ENCODE measurements at places on chromosomes 1 and 21. TPM values are rescaled to one million over a fixed set of nuclear protein-coding genes. Genes with fewer than 3 reads are reported as not detected.
A peak's percentile ranks its signal among the peaks of the same experiment; 100 is the strongest.

- H3K27ac ChIP-seq = no peak overlapping the region
- no peaks in the 10 kb centered on the region for H3K36me3 ChIP-seq
- no peaks in the 10 kb centered on the region for H3K4me1 ChIP-seq
These were observed 716.9 kb downstream of the ADGRL2 start for GRCh38 chr1:82517586-82517985.

DNA sequence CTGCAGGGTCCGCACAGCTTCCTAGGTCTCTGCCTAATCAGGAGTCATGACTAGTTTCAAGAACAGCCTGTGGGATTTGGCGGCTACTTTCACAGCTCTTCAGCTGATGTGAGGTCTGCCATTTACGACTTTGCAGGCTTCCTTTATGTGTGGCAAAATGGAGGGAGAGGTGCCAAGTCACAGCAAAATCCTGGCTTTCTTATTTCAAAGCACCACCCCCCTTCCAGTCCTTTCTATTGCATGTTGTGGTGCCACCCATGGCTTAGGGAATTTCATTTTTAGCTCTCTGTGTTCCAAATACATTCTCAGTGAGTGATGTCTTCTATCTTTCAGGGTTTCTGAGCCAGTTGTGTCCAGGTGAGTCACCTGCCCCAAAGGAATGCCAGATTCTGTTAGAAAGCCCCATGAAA is 75.1 kb upstream of the WLS start:
- DNase-seq = no peak
- H3K27ac ChIP-seq = no peak overlapping the region
- H3K36me3 ChIP-seq = no peaks in the 10 kb centered on the region
- H3K4me3 ChIP-seq = no peak overlapping the region
- no peaks in the 10 kb centered on the region for H3K4me1 ChIP-seq

The SPSB1 gene
- 0.82 TPM for total RNA-seq

DNA sequence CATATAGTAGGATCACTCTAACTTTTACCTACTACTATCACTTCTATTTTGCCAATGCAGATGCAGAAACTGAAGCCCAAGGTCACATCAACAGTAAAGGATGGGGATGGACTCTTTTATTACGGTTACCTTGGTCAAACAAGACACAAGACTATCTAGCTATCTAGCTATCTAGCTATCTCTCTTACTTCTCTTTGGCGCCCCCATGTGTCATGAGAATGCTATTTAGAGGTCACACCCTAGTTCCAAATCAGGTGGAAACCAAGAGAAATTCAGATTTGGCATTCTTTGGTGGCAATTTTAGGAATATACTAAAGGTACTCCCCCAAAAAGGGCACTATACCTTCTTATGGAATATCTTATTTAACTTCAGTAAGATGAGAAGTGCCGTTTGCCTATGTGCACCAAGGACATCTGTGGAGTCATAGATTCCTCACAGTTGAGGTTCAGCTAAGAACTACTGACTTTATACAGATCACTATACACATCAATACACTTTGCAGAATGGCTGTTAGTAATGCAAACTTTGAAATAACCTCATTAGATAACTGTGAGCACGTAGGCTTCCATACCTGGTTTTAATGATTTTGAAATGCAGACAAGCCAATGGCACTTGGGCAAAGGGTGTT is 6.7 kb downstream of the ZNF648 start:
- no peaks in the 10 kb centered on the region for H3K36me3 ChIP-seq
- no peaks in the 10 kb centered on the region for H3K4me1 ChIP-seq
- H3K4me3 ChIP-seq = no peak overlapping the region
- DNase-seq = no peak
- H3K27ac ChIP-seq = no peak overlapping the region

GRCh38 chr1:87497380-87498203 is 168.9 kb downstream of the LMO4 start:
- no peak for DNase-seq
- H3K36me3 ChIP-seq = no peaks in the 10 kb centered on the region
- no peak overlapping the region for H3K4me3 ChIP-seq
- no peak overlapping the region for H3K27ac ChIP-seq
- H3K4me1 ChIP-seq = no peaks in the 10 kb centered on the region

GRCh38 chr1:66182551-66183178 is 351.3 kb upstream of the SGIP1 start:
- H3K4me1 ChIP-seq = no peaks in the 10 kb centered on the region
- no peaks in the 10 kb centered on the region for H3K27me3 ChIP-seq
- no peaks in the 10 kb centered on the region for H3K36me3 ChIP-seq
- H3K27ac ChIP-seq = no peak overlapping the region
- DNase-seq = peak; percentile 66
- H3K4me3 ChIP-seq = no peak overlapping the region

DNA sequence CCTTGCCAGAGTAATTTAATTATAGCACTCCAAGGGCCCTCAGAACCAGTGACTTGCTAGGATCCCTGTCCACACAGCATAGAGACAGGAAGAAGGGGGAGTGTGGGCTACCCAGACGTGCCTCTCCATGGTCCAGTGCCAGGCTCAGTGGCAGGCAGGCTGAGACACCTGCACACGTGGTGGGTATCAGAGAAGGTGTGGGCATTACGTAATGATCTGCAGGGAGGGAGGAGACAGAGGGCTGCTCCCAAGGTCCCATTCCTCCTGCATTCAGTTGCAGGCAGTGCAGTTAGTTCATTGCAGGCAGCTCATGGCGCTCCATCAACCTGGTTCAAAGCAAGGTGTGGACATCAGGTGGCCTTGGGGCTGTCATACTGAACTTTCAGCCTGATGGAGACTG is 49.9 kb downstream of the C8B start:
- no peaks in the 10 kb centered on the region for H3K36me3 ChIP-seq
- H3K4me1 ChIP-seq = peaks cover 4% of the 10 kb centered on the region
- H3K4me3 ChIP-seq = no peak overlapping the region
- no peak for DNase-seq

DNA sequence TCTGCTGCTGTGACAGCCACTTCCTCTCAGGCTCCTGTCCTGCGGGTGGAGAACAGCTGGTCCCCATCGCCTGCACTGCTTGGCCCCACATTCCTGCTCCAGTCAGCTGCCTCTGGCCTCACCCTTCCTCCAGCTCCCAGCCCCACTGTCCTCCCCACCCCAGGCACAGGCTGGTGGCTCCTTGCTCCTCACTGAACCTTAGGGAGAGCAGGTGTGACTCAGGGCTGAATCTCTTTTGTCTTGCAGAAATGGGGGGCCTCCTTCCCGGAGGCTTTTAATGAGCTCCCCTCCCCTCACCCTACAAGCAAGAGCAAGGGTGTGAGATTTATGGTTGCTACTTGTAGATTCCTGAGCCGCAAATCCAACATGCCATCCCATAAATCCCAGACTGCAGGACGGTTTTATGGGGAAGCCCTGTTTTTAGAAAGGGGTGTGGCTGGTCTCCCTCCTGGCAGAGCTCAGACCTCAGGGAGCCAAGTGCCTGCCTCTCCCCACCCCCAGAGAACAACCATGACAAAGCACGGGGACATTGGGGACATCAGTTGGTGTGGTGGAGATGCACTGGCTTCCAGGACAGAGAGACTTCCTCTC is 15.2 kb downstream of the CDK18 start:
- no peak overlapping the region for H3K4me3 ChIP-seq
- no peaks in the 10 kb centered on the region for H3K4me1 ChIP-seq
- DNase-seq = no peak
- no peaks in the 10 kb centered on the region for H3K27me3 ChIP-seq

The SIK1 gene
- 203 TPM for total RNA-seq

DNA sequence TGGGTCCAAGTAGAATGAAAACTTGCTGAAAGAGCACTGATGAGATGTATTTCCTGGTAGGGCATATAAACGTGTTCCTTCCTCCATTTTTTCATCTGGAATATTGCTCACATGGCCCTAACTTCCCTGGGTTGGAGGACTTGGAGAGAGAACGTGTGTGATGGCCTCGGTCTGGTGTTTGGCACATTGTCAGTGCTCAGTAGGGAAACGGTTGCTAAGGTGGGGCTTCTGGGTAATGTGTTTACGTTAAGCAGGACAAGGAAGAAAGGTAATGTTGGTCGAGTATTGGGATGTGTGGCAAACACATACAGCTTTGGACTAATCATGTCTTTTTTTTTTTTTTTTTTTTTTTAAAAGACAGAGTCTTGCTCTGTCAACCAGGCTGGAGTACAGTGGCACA is 6.2 kb downstream of the TTF2 start:
- H3K27me3 ChIP-seq = no peaks in the 10 kb centered on the region
- H3K4me1 ChIP-seq = no peaks in the 10 kb centered on the region
- no peak for DNase-seq

- H3K4me1 ChIP-seq = no peaks in the 10 kb centered on the region
- H3K4me3 ChIP-seq = no peak overlapping the region
- H3K27me3 ChIP-seq = no peaks in the 10 kb centered on the region
- H3K36me3 ChIP-seq = no peaks in the 10 kb centered on the region
- DNase-seq = no peak
- H3K27ac ChIP-seq = no peak overlapping the region
These were observed 62.9 kb upstream of the TMPRSS2 start for GRCh38 chr21:41570791-41571355.

- no peak overlapping the region for H3K27ac ChIP-seq
- no peak for DNase-seq
- no peaks in the 10 kb centered on the region for H3K36me3 ChIP-seq
- H3K4me3 ChIP-seq = no peak overlapping the region
These were observed 70.7 kb upstream of the SYT6 start for GRCh38 chr1:114224196-114224907.

DNA sequence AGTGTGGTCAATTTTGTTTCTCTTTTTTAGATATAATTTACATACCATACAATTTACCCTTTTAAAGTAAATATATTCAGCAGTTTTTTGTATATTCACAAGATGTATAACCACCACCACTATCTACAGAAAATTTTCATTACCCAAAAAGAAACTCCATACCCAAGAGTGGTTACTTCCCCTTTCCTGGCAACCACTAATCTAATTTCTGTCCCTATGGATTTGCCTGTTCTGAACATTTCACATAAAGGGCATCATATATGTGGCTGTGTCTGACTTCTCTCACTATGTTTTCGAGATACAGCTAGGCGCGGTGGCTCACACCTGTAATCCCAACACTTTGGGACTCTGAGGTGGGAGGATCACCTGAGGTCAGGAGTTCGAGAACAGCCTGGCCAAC is 13.6 kb downstream of the PACC1 start:
- H3K4me1 ChIP-seq = no peaks in the 10 kb centered on the region
- no peak overlapping the region for H3K27ac ChIP-seq
- H3K36me3 ChIP-seq = peaks cover 4% of the 10 kb centered on the region
- DNase-seq = no peak
- no peaks in the 10 kb centered on the region for H3K27me3 ChIP-seq

GRCh38 chr1:63403386-63403785 is 36.0 kb downstream of the ALG6 start:
- H3K4me1 ChIP-seq = no peaks in the 10 kb centered on the region
- H3K27me3 ChIP-seq = no peaks in the 10 kb centered on the region
- no peak overlapping the region for H3K4me3 ChIP-seq
- DNase-seq = no peak
- peaks cover 33% of the 10 kb centered on the region for H3K36me3 ChIP-seq

- no peaks in the 10 kb centered on the region for H3K27me3 ChIP-seq
- peaks cover 91% of the 10 kb centered on the region for H3K36me3 ChIP-seq
- no peak overlapping the region for H3K4me3 ChIP-seq
- no peak for DNase-seq
These were observed 11.1 kb downstream of the PEA15 start for GRCh38 chr1:160216301-160216700.

The TMCO2 gene
- total RNA-seq = not detected

- H3K4me3 ChIP-seq = no peak overlapping the region
- H3K27me3 ChIP-seq = no peaks in the 10 kb centered on the region
- no peak overlapping the region for H3K27ac ChIP-seq
These were observed 26.4 kb downstream of the ZNF644 start for GRCh38 chr1:90995311-90995894.

The CTSS gene
- 229 TPM for total RNA-seq

DNA sequence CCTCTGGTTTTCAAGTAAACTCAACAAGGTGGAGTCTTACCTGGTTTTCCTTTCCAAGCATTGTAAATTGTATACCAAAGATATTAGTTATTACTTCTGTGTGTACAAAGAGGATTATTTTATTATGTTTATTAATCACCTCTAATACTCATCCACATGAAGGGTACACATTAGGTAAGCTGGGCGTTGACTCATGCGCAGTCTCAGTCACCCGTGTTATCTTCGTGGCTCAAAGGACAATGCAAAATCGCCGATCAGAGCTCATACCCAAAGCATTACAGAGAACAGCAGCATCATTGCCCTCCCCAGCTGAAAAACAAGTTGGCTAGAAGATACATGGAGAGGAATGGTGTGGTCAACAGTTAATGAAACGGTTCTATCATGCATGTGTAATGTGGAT is 148.7 kb downstream of the NR5A2 start:
- no peaks in the 10 kb centered on the region for H3K4me1 ChIP-seq
- H3K36me3 ChIP-seq = no peaks in the 10 kb centered on the region
- no peak overlapping the region for H3K4me3 ChIP-seq

DNA sequence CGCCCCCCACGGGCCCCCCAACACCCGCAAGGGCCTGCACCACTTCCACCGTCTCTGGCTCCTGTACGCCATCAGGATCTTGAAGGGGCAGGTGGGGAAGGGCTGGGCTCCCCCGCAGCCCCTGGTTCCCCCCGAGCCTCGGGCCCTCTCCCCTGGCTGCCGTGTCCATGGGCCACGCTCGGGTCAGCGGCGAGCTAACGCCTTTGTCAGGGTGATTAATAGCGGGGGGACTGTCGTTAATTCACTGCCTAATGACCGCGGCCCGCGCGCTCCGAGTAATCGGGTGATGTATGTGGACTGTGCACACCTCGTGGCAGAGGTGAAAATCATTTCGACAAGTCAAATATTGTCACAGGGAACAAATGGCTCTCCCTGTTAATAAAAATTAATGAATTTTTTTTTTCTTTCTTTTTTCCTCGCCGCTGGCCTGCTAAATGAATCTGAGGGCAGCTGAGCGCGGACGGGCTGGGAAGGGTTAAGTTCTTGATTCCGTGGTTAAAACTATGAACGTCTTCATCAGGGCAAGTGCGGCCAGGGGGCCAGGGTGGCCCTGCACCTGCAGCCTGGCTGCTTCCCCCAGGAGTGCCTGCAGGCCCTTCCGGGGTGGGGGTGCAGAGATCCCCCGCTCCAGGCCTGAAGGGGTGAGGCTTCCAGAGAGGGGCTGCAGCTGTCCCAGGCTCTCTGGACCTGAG is 100.8 kb downstream of the PRDM16 start:
- DNase-seq = no peak
- H3K27ac ChIP-seq = no peak overlapping the region
- H3K4me1 ChIP-seq = peaks cover 14% of the 10 kb centered on the region
- no peak overlapping the region for H3K4me3 ChIP-seq
- peaks cover 11% of the 10 kb centered on the region for H3K27me3 ChIP-seq

GRCh38 chr1:155261493-155261851 is 688 bp downstream of the SCAMP3 start:
- peaks cover 47% of the 10 kb centered on the region for H3K36me3 ChIP-seq
- H3K27me3 ChIP-seq = no peaks in the 10 kb centered on the region
- DNase-seq = peak; percentile 58
- peak overlapping the region; percentile 58 for H3K27ac ChIP-seq

The KCNA3 gene
- total RNA-seq = 30.3 TPM

DNA sequence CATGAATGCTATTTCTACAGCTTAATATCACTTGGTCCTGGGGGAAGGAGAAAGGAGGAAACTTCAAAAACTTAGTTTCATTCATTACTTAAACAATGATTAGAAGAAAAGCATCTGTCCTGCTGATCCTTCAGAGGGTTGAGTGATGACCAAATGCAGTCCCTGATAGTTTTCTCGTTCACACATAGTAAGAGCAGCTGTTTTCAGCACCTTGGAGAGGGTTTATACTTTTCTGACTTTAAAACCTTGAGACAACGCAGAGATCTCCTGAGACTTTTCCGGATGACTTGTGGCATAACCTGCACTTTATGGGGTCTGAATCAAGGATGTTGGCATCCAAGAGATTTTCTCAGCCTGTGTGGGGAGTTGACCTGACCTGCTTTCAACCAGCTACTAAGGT is 94.0 kb upstream of the KCND3 start:
- no peak overlapping the region for H3K4me3 ChIP-seq
- H3K4me1 ChIP-seq = no peaks in the 10 kb centered on the region
- DNase-seq = no peak
- H3K27me3 ChIP-seq = no peaks in the 10 kb centered on the region
- H3K36me3 ChIP-seq = no peaks in the 10 kb centered on the region

The SCYL3 gene
- 6.0 TPM for total RNA-seq
